ENCODE measurements at places on chromosomes 3 and 15.

GRCh38 chr3:107206141-107206540, 171.1 kb upstream of the CCDC54 start:
- DNase-seq, result peak; percentile 65

GRCh38 chr3:194314388-194315068, 36.6 kb downstream of the CPN2 start:
- no peak for DNase-seq

DNA sequence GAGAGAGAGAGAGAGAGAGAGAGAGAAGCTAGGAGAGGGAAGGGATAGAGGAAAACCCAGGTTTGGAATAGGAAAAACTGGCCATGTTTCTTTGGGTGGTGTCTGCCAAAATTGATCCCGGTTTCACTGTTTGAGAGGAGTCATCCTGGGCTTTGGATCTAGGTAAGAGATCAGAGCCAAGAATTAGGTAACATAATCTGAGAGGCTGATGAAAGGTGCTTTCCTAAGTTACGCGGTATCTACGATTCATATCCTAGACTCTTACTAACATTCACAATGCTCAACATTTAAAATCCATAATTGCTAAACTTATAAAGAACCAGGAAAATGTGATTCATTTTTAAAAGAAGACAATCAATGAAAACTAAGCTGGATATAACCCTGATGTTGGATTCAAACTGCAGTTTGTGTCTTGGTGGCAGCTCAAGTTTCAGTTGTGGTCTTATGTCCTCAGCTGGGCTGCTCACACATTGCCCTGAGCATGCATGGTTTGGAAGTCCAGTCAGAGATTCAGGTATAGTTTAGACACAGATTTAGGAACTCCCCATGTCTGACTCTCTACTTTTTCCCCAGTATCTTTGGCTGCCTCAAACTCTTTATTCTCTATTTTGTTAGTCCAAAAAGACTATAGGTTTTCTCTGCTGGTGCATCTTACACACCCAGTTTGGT, 42.5 kb upstream of the FMN1 start:
- DNase-seq, result no peak

DNA sequence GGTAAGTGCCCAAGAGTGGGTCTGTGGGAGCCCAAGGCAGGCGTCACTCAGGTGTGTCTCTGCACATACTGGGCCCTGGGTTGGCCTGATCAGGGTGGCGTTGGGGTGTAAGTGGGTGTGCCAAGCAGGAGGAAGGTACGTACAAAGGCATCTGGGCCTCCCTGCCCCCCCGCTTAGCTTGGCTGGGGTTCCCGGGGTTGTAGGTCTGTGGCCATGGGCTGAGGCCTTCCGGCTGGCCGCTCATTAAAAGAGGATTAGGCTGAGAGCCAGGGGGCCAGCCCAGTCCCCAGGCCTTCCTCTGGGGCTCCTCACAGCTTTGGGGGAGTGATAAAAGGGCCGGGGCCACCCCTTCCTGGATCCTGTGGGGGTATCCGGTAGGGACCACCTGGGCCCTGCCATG, 13.3 kb downstream of the SEMA3F start:
- DNase-seq, result no peak

- peak; percentile 60 for DNase-seq
These were observed 109.4 kb upstream of the SMAD3 start for GRCh38 chr15:66955871-66956585.

- no peak for DNase-seq
These were observed 40.4 kb upstream of the CHRNB4 start for GRCh38 chr15:78681281-78682003.

GRCh38 chr3:89216016-89216739, 108.8 kb downstream of the EPHA3 start:
- DNase-seq, result no peak

DNA sequence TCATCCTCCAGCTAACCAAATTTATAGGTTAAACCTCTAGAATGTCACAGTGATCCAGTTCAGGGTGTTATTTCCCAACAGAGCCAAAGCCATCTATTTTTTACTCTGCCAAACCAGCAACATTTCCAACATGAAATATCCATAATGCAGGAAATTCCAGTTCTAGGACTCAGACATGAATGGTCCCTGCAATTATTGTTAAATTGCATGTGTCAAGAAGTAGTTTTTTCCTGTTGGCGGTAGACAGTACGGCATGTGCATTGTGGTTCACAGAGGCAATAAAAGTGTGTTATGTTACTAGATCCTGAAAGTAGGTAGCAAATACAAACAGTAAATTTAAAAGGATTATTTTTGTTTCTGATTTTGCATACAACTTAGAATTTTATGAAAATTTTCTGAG, 215.7 kb upstream of the THBS1 start:
- no peak for DNase-seq

DNA sequence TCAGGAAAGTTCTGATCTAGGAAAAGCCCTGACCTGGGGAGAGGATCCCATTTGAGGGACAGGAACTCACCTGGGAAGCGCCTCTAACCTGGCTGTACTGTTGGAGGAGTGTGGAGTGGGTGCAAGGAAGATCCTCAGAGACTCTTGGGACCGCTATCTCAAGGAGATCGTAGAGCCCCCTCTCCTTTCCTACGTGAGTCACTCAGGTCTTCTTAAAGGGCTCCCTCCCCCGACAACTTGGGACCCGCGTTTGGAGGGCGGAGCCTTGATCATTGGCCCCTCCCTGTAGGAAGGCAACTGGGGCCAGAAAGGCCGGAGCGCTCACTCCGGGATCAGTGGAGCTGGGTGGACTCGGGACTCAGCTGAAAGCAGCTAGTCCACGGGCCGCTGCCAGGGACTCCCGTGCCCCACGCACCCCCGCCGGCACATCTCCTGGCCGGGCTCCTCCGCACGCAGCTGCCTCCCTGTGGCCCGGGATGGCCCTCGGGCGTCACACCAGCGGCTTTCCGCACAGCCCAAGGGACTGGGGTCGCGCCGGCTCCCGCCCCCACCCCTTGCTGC, 520 bp downstream of the SLC26A6 start:
- no peak for DNase-seq

DNA sequence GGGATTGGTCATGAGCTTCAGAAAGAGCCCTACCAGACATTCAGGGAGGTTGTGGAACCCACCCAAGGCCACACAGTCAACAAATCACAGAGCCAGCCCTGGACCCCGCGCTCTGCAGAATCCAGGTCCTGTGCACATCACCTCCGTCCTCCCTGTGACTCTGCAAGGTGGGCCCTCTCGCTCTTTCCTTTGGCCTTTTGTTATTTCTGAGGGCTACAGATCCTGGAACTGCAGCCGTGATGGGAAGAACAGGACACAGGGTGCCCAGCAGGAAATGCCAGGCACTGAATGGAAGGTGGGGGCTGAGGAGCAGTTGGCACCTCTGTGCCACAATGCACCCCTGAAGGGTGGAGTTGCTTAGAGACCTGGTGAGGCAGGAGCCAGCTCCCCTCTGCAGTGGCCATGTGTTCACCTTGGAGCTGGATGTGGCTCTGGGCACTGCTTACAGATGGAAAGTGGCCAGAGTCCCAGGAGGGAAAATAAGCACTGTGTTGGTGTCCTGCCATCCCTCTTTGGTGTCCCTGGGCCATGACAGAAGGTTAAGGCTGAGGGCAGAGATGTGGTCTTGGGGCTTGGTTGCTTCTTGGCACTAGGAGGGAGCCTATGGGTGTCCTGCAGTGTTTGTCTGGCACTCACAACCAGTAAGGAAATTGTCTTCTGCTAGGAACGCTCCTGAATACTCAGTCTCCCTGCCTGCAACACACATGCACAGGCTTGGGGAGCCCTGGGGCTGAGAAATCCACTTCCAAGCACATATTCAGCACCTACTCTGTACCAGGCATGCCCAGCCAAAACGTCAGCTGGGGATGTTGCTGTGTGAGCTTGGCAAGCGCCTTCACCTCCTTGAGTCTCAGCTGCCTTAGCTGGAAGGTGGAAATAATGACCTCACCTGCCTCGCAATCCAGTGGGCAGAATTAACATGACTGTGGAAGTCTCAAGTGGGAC, 98.0 kb upstream of the SLC6A6 start:
- no peak for DNase-seq

DNA sequence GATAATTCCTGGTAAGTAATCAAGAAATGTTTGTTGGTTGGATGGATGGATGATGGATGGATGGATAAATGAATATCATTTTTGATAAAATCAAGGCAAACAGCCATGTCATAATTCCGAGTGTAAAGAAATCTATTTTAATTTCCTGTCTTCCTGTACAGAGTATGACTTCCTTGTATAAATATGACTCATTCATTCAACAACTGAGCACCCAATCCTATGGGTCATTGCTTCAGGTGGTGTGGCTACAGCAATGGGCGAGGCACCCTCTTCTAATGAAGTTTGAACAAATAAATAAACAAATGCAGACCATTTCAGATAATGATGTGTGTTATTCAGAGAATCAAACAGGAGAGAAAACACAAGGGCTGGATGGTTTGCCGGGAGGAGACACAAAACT, 198.7 kb downstream of the TNIK start:
- no peak for DNase-seq

DNA sequence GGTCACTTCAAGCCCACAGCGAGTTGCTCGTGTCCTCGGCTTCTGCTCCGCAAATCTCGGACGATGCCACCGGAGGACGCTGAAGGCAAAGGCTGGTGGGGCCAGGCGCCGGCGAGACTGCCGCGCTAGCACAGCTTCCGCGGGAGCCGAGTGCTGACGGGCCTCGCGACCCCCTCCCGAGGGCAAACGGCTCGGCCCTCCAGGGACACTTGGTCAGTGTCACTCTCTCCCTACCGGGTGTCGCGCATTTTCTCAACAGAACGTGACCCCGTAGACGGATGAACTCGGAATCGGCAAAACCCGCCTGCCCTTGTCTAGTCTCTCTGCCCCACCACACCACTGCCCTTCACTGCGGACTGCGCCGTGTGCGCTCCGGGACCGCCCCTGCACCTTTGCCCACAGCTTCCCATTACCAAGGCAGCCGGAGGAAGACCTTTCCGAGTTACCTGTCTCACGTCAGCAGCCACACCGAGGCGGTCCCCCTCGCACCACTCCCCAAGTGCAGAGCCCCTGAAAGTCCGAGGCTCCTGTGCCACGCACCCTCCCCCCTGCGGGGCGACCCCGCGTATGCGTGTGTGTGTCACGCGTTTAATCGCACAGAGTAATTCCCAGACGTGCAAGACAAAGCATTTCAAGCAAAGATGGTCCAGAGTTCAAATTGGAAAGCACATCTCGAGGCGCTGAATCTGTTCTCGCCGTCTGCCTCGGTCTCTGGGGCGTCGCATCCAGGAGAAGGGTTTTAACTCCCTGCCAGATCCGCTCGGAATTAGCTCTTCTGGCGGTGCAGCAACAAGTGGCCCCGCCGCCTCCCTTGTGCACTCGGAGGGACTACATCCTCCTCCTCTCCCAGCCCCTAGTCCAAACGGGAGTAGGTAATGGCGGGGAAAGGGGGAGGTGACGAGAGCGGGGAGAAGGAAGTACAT, 245.0 kb upstream of the TOPAZ1 start:
- DNase-seq, result no peak

- no peak for DNase-seq
These were observed 143.2 kb downstream of the DOCK3 start for GRCh38 chr3:50817756-50818529.

GRCh38 chr15:73786538-73786937, 33.4 kb upstream of the INSYN1 start:
- DNase-seq, result no peak
